ENCODE measurements at places on chromosomes 4 and X.
A peak's percentile ranks its signal among the peaks of the same experiment; 100 is the strongest.

- DNase-seq: no peak
Observed at GRCh38 chr4:55033296-55033695, 92.1 kb downstream of the KDR start.

- no peak for DNase-seq
Observed at GRCh38 chr4:128358913-128359279, 71.3 kb upstream of the PGRMC2 start.

- no peak for DNase-seq
Observed at GRCh38 chr4:139658586-139659382, 6.8 kb upstream of the MGST2 start.

DNA sequence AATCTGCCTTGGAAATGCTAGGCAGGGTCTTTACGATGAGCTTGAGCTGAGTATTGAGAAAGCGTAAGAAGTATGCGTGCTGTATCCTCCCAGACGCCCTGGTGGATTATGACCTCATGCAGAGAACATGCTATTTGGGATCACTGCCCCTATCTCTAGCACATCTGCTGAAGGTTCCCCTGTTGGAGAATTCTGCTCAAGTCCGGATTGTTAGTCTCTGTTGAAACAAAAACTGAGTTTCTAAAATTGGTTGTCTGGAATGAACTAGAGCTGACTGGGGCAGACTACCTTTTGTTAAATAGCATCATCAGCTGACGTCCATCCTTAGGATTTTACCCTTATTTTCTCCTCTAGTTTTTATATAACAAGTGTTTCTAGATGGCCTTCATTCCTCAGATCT lies 7.5 kb downstream of the FHDC1 start:
- no peak for DNase-seq

GRCh38 chr4:185879666-185880312 lies 67.8 kb upstream of the SORBS2 start:
- no peak for DNase-seq

- DNase-seq: peak; percentile 14
Observed at GRCh38 chr4:1410491-1411325, 4.5 kb upstream of the NKX1-1 start.

GRCh38 chr4:184647266-184648053 lies 1.8 kb downstream of the CASP3 start:
- no peak for DNase-seq

DNA sequence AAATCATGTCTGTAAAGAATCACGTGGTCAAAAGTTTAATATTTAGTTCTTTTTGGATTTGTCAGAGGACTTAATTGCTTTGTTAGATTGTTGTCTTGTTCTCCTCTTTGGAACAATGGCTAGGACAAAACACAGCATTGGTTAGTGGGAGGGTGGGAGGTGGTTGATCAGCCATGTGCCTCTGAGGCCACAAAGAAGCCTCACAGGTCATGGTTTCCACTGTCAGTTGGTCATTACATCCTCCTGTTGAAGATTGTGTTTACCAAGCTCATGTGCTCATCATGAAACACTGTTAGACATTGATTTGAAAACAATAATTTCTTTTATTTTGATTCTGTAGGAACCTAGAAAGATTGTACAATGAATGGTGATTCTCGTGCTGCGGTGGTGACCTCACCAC lies 31.9 kb downstream of the ADD1 start:
- no peak for DNase-seq
